ENCODE measurements at places on chromosomes 2 and 18.

- DNase-seq, result no peak
These were observed 47.6 kb downstream of the TNS1 start for GRCh38 chr2:217954971-217955740.

DNA sequence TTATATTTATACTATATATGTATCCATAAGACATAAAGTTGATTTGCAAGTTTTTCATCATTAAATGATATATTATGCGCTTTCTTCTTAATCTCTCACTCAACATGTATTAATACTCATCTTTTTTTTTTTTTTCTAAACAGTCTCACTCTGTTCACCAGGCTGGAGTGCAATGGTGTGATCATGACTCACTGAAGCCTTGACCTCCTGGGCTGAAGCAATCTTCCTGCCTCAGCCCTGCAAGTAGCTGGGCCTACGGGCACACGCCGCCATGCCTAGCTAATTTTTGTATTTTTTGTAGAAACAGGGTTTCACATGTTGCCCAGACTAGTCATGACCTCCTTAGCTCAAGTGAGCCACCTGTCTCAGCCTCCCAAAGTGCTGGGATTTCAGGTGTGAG is 51.4 kb upstream of the MAP4K3 start:
- no peak for DNase-seq

- no peak for DNase-seq
These were observed 19.0 kb downstream of the TMSB10 start for GRCh38 chr2:84924173-84925106.

DNA sequence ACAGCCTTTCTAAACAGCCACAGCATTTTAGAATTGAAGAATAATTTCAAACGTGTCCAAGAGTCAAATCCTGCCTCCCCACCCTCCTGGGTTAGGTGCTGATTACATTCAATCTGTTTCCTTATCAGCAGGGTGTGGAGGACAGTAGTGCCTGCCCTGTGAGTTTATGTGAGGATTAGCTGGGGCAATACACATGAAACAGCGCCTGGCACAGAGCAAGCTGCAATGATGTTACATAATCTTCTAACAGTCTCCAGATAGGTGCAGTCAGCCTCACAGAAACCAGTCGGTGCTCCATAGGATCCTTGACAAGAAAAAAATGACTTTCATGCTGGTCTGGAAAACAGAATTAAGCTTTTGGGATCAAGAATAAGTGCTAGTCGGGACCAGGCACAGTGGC is 91.7 kb upstream of the ITGA6 start:
- no peak for DNase-seq

DNA sequence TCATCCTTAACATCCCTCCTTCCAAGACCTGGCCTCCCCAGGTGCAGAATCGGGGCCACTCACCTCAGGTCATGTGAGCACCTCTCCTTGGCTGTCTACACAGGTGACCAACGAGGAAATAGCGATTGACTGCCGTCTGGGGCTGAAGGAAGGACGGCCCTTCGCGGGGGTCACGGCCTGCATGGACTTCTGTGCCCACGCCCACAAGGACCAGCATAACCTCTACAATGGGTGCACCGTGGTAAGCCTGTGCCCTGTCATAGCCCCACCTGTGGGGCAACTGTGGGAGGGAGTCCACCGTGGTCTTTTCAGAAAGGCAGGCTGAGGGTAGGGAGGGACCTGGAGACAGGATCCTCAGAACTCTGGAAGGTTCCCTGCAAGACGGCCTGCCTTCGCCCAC is 54.3 kb downstream of the BOLA3 start:
- no peak for DNase-seq

DNA sequence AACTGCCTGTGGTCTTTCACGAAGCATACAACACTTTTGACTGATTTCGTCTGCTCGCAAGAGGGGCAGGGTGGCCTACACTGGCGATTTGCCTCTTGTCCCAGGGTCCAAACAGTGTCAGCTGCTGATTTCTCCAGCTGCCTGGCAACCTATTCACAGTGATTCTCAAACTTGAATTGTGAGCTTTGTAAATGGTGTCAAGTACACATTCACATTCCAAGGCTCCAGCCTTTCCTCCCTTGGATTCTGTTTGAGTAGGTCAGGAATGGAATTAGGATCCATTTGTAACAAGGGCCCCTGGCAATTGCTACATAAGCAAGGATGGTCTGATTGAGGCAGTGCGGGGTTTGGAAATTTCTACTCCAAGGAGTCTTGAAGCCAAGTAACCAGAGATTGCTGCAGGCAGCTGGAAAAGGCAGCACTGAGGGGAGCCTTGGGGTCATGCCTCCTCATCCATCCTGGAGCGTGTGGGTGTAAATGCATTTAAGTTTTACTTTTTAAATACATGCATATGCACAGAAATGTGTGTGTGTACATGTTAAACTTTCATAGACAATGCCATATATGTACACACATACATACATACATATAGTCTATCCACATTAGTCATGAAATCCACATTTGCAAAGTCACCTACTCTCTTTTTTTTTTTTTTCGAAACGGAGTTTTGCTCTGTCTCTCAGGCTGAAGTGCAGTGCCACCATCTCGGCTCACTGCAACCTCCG is 86.8 kb upstream of the UXS1 start:
- no peak for DNase-seq

- DNase-seq, result no peak
These were observed 267.6 kb downstream of the DCDC2C start for GRCh38 chr2:3970791-3971651.

GRCh38 chr2:55896633-55897032 is 26.9 kb downstream of the EFEMP1 start:
- no peak for DNase-seq

DNA sequence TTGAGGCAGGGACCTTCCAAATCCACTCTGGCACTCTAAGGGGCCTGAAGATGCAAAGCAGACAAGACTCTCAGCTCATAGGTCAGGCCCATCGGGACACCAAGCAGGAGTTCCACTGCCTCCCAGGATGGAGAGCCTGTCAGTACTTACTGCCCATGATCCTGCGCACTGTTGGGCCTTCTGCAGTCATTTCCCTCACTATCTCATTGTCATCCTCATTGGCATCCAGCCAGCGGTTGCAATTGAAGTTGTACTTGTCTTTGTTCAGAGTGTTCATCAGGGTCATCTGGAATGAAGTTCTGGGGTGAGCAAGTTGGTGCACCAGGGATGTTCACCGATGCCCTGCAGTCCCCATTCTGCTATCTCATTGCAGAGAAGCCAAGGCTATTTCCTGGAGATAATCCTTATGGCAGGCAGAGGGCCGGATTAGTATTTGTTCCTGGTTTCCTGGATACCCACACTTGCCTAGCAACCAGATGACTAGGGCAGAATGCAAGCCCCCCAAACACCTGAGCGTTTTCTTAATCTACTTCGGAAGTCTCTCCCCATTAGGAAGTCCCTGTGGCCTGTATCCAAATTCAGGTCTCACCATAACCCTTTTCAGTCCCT is 65.1 kb downstream of the LOXHD1 start:
- DNase-seq, result no peak

DNA sequence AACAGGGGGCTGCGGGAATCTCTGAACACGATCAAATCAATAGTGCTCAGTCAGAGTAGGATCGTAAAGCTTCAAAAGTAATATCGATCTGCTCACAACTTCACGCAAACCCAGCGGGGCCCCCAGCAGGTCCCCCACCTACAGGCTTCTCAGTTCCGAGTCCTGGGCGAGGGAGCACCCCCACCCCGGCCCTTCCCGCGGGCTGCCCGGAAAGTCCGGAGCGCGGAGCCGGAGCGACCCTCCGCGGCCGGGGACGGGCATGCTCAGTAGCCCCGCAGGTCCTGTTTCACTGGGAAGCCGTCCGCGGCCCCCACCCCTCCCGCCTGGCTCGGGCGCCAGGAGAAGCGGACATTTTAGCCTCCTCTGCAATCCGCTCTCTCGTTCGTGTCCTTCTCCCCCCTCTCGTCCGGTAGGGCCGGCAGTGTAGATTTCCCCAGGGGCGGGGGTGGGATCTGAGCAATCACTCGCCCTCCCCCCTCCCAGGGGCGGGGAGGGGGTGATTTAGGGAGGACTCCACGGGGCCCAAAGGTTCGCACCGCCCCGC is 3.3 kb upstream of the SPRED2 start:
- DNase-seq, result peak; percentile 12

DNA sequence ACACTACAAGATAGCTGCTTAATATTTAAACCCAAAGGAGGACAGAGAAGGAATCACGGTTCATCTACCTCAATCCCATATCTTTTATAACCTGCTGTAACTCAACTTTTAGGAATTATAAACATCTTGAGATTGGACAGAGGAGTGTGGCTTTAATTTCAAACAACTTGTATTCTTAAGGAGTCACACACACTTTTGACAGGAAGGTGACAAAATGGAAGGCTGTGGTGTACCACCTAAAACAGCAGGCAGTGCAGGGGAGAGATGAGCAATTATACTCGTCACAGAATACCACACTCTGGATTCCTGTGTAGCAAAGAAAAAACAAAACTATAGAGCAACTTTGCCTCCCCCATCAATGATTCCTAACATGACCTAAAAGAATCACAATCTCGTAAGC is 194.8 kb downstream of the ZEB2 start:
- no peak for DNase-seq

- no peak for DNase-seq
These were observed 57.3 kb upstream of the LRPPRC start for GRCh38 chr2:44053052-44053451.

DNA sequence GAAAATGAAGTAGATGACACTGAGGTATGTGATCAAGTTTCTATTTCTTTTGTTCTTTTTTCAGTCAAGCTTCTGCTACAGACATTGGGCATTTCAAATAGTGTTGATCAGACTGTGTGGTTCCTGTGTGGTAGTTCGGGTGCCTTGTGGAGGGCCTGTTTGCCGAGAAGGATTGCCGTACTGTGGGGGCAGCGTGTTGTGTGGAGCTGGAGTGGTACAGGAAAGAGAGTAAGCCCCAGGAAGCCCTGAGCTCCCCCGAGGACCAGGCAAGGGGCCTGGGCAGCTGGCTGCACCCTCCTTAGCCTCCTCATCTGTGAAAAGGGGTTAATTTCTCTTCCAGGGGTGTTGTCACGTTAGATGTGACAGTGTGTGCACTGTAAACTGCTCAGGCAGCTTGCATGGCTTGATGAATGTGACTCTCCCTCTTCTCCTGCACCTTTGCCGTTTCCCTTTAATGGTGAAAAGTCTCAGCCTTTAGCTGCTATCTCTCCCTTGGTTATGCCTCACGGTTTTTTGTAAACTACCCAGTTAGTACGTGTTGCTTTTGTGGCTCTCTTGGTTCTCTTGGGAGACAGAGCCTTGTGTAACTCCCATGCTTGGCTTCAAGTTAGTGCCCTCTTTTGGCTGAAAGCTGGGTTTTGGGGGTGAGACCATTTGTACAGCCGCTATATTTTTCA is 19.5 kb downstream of the C2orf74 start:
- DNase-seq, result no peak

DNA sequence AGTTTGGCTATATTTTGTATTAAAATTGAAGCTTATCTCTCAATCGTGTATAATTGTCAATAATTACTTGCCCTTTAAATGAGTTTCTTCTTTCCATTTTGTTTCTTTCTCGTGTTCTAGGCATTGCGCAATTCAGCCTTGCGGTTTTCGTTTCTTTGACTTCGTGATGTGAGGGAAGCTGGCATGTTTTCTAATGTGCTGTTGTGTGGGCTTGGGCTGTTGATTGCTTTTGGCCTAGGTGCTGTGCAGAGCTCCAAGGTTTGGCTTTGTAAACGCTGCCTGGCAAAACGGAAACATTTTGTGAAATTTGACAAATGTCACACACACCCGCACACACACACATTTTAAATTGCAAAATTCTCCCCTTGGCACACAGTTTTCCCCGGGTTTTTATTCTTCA is 242.6 kb upstream of the TCF4 start:
- no peak for DNase-seq

DNA sequence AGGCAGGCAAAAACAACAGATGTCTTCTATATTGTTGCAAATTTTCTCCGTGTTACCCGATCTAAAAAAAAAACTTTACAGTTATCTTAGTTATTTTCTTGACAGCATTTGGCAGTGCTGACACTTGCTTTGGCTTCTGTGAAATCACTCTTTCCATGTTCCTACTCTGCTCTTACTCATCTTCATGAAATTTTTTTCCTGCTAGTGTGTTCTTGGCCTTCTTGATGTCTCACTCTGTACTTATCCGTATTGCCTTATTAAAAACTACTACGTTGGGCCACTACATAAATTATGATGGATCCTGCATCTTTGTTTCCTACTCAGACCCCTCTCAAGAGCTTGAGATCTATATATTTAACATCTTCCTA is 134.4 kb downstream of the IKZF2 start:
- no peak for DNase-seq

DNA sequence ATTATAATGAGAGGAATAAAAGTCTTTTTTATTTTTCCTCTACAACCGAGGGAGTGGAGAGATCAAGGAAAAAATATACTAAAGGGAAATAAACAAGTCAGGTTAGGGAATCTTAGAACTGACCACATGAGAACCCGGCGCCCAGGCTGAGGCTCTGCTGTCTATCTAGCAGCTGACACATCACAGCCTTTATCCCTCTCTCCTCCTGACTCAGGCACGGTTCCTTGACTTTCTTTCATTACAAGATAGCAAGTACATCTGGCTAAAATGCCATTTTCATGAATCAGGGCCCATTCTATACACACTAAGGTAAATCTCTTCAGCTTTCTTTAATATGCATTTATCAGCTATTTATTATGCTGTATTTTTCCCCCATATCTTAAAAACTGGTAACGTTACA is 296.0 kb downstream of the TMX3 start:
- no peak for DNase-seq

- DNase-seq, result no peak
These were observed 654 bp upstream of the MARCHF7 start for GRCh38 chr2:159711562-159712142.

- no peak for DNase-seq
These were observed 70.7 kb downstream of the ATF2 start for GRCh38 chr2:175097297-175097696.

- no peak for DNase-seq
These were observed 95.3 kb downstream of the MREG start for GRCh38 chr2:215917953-215918620.

DNA sequence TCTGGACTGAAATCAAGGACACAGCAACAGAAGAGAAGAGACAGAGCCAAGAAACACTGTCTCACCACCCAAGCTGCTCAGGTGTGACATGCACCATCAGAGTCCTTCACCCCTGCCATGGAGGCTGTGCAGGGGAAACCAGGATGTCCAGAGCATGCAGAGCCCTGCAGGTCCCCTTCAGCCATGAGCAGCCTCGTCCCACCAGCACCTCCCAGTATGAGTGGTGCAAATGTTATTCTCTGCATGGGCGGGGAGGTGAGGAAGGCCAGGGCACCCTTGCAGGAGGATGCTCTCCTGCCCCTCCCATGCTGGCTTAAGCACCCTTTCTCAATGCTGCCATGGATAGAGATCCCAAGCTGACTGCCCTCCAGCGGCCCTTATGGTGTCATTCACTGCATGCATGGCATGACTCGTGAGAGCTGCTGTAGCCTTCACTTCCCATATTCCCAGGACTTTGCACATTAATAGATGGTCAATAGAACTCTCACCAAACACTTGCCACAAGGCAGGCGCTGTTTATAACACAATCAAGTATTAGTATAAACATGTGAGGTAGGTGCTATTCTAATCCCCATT is 171.0 kb downstream of the ANAPC1 start:
- no peak for DNase-seq

DNA sequence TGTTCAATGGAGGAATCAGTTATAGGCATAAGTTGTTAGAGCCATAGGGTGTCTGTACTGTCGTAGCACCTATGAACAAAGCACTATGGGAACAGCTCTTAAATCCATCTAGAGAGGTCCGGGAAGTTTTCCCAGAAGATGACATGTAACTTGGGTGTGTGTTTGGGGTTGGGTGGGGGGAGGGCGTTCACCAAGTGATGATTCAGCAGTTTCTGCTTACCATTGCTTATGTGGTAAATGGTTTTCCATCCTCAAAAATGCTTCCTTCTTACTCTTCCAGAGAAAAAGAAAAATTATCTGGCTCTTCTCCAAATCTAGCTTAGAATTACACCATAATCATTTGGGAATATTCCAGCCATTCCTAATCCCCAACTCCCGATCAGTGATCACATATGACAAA is 361.1 kb upstream of the ZNF521 start:
- no peak for DNase-seq
